HEK293T (cell line): ENCODE measurements at places on chromosomes 3 and 15.
A peak's percentile ranks its signal among the peaks of the same experiment; 100 is the strongest.

- DNase-seq, result peak; percentile 14
Observed at GRCh38 chr3:193452338-193452737, 73.8 kb upstream of the ATP13A5 start.

DNA sequence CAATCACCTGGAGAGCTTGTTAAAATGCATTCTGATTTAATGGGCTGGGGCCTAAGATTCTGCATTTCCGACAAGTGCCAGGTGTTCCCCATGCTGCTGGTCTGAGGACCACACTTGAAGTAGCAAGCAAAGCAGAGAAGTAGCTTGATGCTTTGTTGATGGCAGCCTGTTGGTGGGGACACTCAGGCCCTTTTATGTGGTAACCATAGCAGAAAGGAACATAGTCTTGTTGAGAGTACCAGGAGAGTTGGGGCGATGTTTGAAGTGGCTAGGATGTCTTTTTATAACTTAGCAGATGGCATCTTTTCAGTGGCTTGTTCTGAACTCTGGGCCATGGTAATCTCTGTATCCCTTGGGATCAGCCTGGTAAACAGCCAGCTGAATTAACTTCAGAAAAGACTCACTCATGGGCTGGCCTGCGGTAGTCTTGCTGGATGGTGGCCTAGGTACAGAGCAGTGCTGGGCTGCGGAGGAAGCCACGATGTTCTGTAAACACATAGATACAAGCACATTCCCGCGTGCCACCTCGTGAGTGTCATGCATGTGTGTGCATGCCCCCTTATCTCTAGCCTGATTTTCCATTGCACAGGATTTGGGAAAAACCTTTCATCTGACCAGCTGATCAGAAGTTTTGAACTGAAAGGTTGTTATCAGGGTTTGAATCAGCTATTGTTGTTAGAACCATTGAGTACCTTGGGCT lies 292.4 kb upstream of the LRRFIP2 start:
- no peak for DNase-seq

DNA sequence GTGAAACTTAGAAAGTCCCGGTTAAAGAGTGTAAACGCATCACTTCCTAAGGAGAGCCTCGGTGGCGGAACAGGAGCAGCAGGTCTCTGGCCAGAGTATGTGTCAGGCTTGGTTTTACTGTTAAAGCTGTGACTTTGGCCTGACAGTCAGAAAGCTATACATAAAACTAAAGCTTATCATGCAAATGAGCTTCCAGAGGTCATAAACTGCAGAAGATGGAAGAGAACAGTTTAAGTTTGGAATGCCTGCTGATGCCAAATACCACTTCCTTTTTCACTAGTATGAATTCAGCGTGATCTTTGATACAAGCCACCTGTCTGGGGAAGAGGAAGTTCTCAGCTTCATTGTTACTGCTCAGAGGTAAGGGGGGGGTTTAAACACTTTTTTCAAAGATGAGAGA lies 125.1 kb upstream of the CTDSPL start:
- DNase-seq, result no peak

DNA sequence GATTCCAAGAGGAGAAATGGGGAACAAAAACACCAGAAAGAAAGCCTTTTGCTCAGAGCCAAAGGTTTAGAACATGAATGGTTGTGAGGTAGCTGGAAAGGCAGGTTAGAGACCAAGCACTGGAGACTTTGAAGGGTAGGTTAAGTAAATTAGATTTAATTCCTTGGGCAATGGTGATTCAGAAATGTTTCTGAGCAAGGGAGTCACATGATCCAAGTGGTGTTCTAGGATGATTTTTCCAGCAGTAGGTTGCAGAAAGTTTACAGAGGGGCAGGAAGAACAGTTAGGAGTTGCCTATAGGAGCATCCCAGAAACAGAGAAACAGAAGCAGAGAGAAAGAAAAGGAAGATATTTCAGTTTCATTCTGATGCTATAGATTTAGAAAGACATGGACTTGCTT lies 139.8 kb downstream of the WDR76 start:
- DNase-seq, result no peak

DNA sequence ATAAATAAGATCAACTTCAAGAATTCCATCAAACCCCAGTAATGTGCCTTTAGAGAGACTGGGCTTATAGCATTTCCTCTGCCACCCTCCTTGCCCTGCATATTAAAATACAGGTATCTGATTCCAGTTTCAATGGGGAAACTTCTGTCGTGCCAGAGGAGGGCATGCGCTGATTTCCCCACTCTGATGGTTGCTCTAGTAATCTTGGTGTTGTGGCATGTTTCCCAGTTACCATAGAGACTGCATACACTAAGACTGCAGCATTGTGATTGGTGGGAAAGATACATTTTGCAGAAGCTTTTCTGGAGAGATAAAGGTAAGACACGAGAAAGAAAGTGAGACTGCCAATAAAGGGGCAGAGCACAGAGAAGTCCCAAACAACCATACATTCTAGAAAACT lies 225.6 kb downstream of the TIGIT start:
- peak; percentile 11 for DNase-seq

GRCh38 chr3:38163117-38163840 lies 2.1 kb upstream of the OXSR1 start:
- DNase-seq, result no peak

GRCh38 chr3:152192936-152193672 lies 75.6 kb upstream of the MBNL1 start:
- no peak for DNase-seq

GRCh38 chr15:42218953-42219592 lies 11.0 kb upstream of the VPS39 start:
- DNase-seq, result no peak

DNA sequence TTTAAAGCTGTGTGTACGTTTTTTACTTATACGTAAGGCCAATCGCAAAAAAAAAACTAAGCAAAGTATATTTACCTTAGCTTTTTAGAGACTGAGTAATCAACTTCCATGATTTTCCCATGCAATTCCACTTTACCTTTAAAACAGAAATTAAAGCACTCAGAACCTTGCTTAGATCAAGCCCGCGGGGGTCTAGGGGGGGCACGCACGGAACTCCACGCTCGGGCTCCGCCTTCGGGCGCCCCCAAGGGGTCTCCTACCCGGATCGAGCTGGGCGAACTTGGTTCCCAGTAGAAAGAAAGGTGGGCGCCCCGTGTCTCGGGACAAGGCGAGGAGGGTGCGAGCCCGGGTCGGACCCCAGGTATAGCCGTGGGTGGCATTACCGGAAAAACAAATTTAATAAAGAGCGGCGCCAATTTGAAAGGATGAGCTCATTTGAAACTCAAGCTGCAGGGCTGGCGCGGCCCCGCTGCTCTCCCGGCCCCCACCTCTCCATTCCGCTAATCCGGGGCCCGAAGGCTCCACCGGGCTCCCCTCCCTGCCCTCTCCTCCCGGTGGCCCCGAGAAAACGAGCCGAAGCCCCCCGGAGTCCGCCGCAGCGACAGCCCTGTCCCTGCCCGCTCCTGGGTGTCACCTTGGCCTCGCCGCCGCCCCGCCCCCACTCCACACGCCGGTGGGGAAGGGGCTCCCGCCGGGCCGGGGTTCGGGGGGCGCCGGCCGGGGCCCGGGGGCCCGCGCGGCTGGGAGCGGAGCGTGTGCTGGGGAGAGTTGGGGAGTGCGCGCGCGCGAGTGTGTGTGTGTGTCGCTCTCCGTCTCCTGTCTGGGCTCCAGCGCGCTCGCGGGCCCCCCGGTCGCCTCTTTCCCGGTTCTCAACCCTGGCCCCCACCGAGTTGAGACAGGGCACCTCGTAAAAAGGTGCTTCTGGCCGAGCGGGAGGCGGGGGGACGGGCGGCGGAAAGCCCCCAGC lies 1.5 kb downstream of the IGF2BP2 start:
- DNase-seq, result peak; percentile 24

- no peak for DNase-seq
Observed at GRCh38 chr3:179151474-179151873, 3.3 kb downstream of the PIK3CA start.

- no peak for DNase-seq
Observed at GRCh38 chr3:88334187-88334868, 184.6 kb downstream of the C3orf38 start.

DNA sequence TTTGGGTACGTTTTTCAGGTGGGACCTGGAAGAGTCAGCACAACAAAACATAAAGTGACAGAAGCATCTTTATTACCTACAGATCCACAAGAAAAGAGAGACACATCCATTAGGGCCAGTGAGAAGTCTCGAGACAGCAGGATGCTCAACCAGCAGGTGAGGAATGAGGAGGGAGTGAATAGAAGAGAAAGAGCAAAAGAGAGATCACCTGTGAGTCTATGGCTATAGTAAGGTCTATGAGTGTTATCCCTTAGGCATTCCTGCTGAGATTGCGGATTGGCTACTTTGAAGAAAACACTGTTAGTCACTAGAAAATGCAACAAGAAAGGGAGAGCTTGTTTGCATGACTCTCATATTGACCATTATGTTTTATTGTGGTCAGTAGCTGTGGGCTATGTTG lies 1556.2 kb upstream of the GBE1 start:
- no peak for DNase-seq

GRCh38 chr15:39213385-39213840 lies 367.5 kb upstream of the THBS1 start:
- no peak for DNase-seq

- DNase-seq, result no peak
Observed at GRCh38 chr3:102105193-102105592, 255.9 kb downstream of the NFKBIZ start.

DNA sequence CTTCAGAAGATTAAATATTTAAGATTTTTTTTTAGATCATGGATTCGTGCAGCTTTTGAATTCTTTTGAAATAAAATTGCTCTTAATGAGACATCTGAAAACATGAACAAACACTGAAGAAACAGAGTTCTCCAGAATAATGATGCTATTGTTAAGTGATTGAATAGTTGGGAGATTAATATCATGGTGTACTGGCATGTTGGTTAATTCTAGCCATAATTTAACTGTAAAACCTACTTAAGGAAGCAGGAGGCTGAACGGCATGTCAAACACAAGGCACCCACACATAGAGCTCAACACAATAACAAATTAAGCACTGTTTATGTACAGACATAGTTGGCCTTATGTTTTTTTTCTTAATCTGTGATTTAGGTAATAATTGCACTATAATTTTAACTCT lies 185.6 kb downstream of the RBMS3 start:
- DNase-seq, result no peak

DNA sequence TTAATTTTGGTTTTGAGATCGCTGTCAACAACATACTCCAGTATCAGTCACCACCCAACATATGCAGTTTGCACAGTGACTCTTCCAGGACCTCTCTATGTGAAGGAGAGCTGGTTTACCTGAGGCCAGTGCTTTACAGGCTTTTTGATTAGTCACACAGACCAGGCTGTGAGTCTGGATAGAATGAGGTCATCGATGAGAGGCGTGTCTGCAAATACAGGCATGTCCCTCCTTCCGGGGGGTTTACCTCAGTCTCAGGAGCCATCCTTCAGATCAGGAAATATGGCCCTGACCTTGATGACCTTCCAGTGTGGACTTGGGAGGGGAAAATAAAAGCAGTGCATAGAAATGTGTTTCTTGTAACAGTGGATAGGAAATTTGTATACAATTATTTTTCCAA lies 46.9 kb downstream of the KBTBD12 start:
- DNase-seq, result no peak

GRCh38 chr15:93913310-93913709 lies 318.1 kb upstream of the MCTP2 start:
- no peak for DNase-seq

GRCh38 chr3:71054312-71054711 lies 529.2 kb downstream of the FOXP1 start:
- no peak for DNase-seq

- DNase-seq, result no peak
Observed at GRCh38 chr3:109973733-109974132, 636.4 kb upstream of the DPPA4 start.

- no peak for DNase-seq
Observed at GRCh38 chr3:13839726-13840340, 40.0 kb downstream of the WNT7A start.

GRCh38 chr15:42920519-42921341 lies at the start of gene TTBK2:
Gene TTBK2, minus strand, starts transcription at chr15:42920778. Its CDS starts 42,161 bp downstream, at chr15:42878617.
- peak; percentile 87 for DNase-seq

DNA sequence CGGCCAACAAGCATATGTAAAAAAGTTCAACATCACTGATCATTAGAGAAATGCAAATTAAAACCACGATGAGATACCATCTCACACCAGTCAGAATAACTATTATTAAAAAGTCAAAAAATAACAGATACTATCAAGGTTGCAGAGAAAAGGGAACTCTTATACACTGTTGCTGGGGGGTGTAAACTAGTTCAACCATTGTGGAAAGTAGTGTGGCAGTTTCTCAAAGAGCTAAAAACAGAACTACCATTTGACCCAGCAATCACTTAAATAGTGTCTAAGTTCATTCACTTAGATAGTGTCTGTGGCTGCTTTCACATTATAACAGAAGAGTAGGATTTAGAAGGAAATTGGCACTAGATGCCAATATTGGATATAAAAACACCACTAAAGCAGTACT lies 49.7 kb downstream of the CGGBP1 start:
- DNase-seq, result no peak

DNA sequence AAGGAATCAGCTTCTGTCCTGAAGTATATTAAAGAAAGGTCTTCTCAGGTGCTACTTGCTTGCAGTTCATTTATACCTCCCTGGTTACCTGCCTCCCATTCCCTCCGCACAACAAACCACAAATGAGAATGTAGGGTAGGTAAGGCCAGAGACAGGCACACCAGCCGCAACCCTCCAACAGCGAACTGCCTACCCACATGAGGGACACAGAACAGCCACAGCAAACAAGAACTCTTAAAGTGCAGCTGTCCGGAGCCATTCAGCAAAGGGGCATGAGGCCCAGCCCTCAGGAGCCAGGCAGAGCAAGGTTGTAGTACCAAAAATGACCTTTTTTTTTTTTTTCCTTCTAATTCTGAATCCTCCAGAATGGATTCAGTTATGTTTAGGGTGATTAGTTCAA lies 52.4 kb downstream of the SPSB4 start:
- DNase-seq, result no peak

- DNase-seq, result no peak
Observed at GRCh38 chr3:149579838-149580542, 77.8 kb downstream of the WWTR1 start.

DNA sequence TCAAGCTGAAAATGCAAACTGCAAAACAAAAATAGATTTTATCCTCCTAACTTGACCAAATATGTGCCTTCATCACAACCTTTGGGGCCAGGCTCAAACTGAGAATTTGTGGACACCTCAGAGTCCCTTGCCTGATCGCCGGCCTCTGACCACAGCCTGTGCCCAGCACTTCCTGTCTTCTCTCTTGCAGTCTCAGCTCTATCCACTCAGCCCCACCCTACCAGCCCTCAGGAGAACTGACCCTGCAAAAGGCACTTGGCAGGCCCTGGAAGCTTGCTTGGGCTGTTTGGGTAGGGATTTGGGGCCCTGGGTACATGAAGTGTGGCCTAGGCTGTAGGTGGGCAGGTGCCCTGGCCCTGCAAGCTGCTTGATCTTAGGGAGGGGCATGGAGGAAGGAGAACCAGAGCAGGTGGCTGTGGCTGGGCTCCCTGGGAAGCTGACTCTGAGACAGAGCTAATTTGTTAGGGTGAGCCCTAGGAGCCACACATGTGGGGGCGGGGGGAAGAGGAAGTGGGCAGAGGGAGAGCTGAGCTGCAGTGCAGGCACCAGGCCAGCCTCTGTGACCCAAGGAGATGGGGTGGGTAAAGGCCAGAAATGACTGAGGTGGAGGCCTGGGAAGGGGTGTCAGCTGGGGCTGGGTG lies 8.6 kb downstream of the CLEC3B start:
- no peak for DNase-seq

- no peak for DNase-seq
Observed at GRCh38 chr3:43649365-43649968, 27.7 kb upstream of the ANO10 start.
